AG20443 (cell line): ENCODE measurements at places on chromosomes 16 and 17.

DNA sequence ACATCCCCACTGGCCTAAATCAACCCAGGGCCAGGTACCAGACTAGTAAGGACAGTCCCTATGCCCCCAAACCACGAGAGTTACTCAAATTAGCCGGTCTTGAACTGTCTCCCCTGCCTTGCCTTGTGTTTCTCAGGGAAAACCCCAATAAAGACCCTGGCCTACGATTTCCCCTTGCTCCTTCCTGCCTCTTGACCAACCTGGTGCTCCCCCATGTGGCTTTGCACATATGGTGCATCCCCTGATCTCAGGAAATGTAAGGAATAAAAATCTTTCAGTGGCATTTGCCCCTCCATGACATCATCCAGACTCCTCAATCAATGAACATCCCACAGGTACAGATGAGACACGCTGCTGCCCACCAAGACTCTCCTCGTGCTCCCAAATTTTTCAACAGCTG is 87.9 kb downstream of the ZNF18 start:
- no peak for DNase-seq

DNA sequence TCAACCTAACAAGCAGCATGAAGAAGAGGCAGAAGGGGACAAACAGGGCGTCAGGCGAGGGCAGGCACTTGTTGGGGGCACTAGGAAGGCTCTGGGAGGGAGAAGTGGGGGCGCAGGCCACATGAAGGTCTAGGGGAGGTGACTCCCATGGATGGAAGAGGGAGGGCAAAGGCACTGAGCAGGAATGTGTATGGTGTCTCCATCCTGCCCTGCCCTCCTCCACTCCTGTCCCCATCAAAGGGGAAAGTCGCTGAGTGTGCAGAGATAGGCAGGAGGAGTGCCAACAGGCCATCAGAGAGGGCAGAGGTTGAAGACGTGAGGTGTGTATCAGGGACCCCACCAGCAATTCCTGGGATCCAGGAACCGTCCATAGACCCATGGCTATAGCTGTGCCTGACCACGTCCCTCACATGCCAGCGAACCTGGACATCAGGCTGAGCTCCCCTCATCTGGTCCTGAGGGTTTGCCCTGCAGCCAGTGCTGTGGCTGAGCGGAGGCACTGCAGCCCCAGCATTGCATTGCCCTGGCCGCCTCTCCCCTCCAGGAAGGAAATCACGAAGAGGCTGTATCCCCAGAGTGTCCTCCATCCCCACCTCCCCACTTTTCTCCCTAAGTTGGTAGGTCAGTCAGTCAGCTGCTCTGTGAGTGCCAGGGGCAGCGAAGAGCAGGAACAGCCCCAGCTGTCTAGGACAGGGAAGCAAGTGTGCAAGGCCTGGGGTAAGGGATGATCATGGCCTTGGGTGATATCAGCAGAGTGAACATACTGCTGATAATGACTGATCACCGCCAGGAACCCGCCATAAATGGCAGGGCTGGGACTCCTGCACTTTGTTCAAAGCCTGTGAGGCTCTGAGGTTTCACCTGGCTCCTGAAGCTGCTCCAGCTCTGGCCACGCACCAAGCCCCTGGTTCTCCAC is 6.2 kb upstream of the CYB561 start:
- DNase-seq, result no peak

GRCh38 chr17:78416791-78417530 is 38.5 kb downstream of the PGS1 start:
- no peak for DNase-seq

- no peak for DNase-seq
These were observed 2.0 kb downstream of the CD79B start for GRCh38 chr17:63929860-63930766.

DNA sequence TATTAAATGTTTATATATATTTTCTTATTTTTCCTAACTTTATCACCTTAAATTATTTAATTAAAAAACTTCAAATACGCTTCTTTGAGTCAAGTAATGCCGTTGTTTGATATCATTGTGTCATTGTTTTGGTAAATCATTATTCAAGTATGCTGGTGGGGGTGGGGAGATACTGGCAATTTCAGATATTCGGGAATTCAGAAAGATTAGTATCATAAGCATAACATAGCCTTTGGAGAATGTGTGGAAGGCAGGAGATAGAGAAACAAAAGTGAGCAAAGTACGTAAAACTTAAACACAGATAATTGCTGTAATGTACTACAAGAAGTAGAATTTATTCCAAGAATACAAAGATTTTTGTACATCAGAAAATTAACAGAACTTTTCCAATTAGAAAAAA is 49.8 kb downstream of the TANC2 start:
- no peak for DNase-seq

GRCh38 chr16:56121156-56121500 is 70.2 kb upstream of the GNAO1 start:
- no peak for DNase-seq

- peak; percentile 89 for DNase-seq
These were observed 1.4 kb downstream of the HAGHL start for GRCh38 chr16:728131-728889.

DNA sequence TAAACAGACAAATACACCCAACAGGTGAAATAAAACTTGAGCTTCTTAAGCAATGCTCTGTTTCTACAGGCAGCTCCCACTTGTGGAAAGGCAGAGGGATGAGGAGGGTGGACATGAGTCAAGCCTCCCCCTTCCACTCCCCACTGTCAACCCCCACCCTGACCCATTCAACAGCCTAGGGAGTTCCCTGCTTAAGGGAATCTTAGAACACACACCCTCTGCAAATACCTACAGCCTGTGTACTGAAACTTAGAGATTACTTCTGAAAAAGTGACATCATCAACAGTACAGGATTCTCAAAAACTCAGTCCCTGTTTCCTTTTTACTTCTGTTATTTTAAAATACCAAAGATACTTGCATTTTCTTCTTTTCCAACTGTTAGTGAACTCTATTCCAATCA is 345.4 kb downstream of the SOX9 start:
- DNase-seq, result peak; percentile 29

- DNase-seq, result no peak
These were observed 180.8 kb upstream of the IRX3 start for GRCh38 chr16:54467398-54467797.

DNA sequence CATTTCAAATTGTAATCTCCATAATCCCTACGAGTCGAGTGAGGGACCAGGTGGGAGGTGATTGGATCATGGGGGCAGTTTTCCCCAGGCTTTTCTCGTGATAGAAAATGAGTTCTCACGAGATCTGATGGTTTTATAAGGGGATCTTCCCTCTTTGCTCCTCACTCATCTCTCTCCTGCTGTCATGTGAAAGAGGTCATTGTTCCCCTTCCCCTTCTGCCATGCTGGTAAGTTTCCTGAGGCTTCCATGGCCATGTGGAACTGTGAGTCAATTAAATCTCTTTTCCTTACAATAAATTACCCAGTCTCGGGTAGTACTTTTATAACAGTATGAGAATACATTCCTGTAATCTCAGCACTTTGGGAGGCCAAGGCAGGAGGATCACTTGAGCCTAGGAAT is 76.7 kb upstream of the MARCHF10 start:
- no peak for DNase-seq

DNA sequence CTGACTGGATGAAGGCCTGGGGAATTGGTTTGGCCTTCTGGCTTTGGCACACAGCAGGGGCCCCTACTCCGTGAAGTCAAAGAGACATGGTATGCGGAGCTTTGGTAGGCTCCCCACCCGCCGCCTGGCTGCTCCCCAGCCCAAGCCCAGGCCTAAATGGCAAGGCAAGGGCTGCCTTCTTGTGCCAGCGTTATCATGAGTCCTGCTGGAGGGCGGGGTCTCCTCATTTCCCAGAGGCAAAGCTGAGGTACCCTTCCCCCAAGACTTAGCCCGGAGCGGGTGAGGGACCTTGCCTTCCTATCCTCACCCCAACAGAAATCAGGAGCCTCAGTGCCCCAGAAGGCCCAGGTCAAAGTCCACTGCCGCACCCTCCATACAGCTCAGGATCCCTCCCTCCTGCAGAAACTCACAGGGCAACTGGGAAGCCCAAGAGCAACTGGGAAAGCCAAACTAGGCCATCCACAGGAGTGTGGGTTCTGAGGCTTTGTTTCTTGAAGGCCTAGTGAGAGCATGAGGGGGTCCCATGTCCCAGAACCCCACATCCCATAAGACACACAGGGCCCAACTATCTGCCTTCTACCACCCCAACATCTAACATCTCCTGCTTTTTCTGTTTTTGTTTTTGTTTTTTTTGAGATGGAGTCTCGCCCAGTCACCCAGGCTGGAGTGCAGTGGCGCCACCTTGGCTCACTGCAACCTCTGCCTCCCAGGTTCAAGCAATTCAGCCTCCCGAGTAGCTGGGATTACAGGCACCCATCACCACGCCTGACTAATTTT is 9.3 kb downstream of the PGAP3 start:
- no peak for DNase-seq

GRCh38 chr17:48751733-48752398 is 23.3 kb upstream of the HOXB13 start:
- no peak for DNase-seq

DNA sequence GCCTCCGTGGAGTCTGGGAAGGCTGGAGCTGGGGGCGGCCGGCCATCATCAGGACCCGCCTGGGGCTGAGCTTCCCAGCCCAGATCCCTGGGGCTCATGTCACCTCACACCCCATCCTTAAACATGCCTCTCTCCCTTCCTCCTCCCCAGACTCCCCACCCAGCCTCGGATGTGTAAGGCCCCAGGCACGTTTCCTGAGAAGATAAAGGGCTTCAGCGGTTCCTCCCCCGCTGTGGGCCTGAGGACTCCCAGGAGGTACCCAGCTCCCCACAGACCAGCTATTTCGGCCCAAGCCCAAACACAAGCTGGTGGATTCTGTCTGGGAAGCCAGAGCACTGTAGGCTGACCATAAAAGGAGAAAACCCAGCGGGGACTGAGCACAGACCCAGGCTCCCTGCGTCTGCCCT is 49.2 kb downstream of the MYH11 start:
- DNase-seq, result no peak

- DNase-seq, result no peak
These were observed 55.2 kb upstream of the SREBF1 start for GRCh38 chr17:17892009-17892408.

DNA sequence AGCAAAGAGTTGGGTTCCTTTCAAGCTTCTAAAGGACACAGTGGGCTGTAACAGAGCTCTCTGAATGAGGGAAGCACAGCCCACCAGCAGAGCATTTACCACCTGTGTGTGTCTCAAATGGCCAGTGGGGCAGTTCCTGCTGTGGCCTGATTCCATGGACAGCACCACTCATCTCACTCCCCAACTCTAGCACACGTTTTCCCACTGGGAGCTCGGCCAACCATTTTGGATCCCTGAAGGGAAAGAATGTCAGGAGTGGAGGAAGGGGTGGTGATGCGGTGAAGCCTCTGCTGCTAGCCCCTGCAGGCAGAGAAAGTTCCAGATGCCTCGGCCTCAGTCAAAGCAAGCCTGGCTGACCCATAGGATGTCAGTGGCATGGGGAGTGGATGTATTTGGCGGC is 86.6 kb downstream of the PLXDC1 start:
- DNase-seq, result no peak

DNA sequence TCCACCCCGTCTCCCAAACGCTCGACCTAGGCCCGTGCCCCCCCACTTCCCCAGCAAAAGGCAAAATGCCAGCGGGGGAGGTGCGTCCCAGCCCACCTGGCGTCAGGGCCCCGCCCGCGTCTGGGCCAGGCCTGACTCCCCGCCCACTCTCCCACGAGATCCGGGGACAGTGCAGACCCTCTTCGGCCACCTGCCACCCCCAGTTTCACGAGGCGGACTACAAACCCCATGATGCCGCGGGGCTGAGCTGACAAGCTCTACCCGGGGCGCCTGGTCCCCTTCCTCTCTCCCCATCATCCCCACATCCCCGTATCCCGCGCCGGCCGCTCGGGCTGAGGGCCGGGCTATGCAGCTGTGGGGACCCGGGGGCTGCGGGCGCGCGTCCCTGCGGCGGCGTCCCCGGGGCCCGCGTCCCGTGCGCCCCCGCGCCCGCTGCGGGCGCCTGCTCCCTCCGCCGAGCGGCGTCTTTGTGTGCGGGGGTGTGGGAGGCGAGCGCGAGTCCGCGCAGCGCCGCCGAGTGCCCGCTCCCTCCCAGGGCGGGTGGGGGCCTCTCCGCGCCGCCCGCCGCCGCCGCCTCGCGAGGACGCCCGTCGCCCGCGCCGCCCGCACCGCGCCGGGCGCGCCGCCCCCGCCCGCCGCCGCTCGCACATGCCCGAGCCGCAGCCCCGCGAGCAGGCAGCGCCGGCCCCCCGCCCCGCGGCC is at the start of gene ANKRD13B:
Gene ANKRD13B (plus strand): TSS at position 283 of the 702 bp plus-strand sequence. CDS start 490 bp downstream, outside the sequence.
- DNase-seq, result peak; percentile 35

GRCh38 chr17:8711291-8711690 is 33.3 kb downstream of the CCDC42 start:
- DNase-seq, result no peak

GRCh38 chr16:56742030-56742984 is 12.4 kb downstream of the NUP93 start:
- DNase-seq, result peak; percentile 53

GRCh38 chr16:75317101-75317522 is 65.7 kb upstream of the BCAR1 start:
- no peak for DNase-seq

DNA sequence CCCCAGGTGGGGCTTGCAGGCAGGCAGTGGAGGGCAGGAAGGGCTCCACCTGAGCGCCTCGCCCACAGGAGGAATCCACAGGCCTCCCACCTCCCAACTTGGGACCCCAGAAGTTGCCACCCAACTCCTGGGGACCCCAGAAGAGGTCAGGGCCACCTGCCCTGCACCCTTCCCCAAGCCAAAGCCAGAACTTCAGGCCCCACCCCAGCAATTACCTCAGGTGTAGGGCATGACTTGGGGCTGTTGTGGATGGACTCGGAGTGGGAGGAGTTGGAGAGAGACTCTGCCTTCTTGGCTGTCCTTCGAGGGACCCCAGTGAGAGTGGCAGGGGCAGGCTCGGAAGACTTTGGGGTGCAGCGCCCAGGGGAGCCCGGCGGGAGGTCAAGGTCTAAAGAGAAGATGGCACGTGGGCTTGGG is 10.5 kb downstream of the TSPOAP1 start:
- no peak for DNase-seq

DNA sequence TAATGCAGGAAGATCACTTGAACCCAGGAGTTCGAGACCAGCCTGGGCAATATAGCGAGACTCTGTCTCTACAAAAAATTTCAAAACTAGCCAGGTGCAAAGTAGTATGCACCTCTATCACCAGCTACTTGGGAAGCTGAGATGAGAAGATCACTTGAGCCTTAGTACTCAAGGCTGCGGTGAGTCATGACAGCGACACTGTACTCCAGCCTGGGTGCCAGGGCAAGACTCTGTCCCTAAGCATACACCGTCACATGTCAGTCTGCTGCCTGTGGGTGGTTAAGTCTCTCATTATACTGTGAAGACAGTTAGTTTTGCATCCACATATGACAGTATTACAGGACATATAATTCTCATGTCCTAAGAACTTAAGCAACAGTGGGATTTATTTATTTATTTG is 21.8 kb downstream of the NMRAL1 start:
- DNase-seq, result no peak

GRCh38 chr16:30698139-30698815 is 694 bp upstream of the SRCAP start:
- DNase-seq, result peak; percentile 100

GRCh38 chr17:8664456-8665126 is 34.1 kb upstream of the MYH10 start:
- no peak for DNase-seq

DNA sequence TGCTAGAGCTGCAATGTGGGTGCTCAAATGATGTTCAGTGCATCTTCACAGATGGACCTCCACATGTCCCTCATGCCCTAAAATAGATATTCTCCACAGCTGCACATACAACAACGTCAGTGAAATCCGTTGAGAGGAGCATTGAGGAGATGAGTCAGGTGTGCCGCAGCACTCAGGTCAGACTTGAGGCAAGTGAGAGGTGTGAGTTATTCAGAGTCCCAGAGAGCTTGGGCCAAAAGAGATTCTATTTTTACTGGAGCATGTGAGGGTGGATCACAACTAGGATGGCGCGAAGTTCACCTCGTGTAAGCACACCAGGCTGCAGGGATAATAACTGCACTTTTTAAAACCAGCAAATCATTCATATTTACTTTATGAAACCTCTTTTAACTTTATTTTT is 645.3 kb downstream of the MAF start:
- DNase-seq, result no peak
